Activated gamma-delta T cell (primary cell): ENCODE measurements at places on chromosomes 2 and 18.

DNA sequence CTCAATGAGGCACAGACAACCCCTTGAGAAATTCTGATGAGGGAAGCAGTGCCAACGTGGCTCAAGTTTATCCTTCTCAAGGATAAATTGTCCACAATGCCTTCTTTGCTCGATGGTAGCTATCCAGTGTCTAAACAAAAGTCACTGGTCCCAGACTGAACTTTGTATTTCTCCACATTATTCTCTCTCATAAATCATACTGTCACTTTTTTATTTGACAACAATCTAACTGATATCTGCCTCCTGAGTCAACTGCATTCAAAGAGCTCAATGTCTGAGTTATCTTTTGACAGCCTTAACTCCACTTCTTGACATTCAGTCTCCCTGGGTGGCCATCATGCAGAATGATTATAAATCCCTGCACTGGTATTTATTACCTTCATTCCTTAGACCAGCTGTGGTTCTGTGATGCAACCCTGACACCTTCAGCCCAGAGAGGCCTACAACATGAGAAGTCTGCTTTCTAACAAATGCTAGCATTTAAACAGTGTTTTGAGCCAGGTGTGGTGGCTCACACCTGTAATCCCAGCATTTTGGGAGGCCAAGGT lies 38.2 kb downstream of the IMMT start:
- no peak for DNase-seq

DNA sequence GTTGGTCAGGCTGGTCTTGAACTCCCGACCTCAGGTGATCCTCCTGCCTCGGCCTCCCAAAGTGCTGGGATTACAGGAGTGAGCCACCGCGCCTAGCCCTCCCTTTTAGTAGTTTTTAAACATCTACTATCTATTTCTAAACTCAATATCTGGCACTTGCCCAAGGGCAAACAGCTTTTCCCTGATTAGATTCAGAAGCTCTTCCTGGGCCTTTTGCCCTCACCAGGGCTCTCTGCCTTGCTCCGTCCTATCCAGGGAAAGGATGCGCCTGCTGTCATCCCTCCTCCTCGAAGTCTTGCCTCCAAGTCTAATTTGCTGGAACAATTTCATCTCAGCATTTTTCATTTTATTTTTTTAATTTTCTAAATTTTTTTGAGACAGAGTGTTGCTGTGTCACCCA lies 41.4 kb upstream of the FHOD3 start:
- no peak for DNase-seq

- DNase-seq = no peak
Observed at GRCh38 chr2:69018678-69019095, 5.7 kb downstream of the ANTXR1 start.

DNA sequence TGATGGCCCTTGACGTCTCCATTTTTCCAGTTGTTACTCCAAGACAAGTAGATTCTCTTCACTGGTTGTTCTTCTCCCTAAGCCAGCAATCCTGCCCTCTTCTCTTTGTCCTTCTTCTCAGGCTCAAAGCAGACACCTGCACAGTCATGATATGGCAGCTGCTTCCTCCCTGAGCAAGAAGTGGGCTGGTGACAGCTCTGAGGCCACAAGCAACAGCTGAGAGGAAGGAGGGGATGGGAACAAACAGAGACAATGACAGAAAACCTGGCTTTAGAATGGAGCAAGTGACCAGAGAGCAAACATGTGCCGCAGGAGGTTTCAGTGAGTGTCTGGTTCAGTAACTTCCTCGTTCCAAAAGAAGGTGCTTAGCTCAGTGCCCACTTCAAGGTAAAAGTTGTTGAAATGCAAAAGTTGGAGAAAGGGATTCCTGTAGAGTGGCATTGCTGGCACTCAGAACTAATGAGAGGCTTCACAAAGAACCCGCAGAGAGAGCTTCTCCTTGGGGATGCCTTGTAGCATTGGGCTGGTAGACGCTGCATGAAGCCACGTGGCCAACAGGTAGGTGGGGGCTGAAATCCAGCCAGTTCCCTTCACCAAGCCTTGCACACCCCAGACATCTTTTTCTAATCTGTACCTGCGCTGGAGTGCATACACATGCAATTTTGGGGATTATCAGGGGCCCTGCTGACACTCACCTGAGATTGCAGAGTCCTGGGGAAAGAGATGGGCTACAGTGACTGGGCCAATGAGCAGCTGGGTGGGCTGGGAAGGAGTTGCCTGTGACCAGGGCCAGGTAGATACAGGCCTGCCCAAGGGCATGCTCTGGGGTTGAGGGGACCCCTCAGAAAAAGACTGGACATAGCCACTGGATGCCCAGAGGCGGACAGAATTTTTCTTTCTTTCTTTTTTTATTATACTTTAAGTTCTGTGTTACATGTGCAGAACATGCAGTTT lies 153.3 kb upstream of the RAB12 start:
- DNase-seq = no peak

- no peak for DNase-seq
Observed at GRCh38 chr2:140990416-140990815, 1140.4 kb downstream of the LRP1B start.

GRCh38 chr2:10499275-10499907 lies 51.3 kb upstream of the ODC1 start:
- no peak for DNase-seq

DNA sequence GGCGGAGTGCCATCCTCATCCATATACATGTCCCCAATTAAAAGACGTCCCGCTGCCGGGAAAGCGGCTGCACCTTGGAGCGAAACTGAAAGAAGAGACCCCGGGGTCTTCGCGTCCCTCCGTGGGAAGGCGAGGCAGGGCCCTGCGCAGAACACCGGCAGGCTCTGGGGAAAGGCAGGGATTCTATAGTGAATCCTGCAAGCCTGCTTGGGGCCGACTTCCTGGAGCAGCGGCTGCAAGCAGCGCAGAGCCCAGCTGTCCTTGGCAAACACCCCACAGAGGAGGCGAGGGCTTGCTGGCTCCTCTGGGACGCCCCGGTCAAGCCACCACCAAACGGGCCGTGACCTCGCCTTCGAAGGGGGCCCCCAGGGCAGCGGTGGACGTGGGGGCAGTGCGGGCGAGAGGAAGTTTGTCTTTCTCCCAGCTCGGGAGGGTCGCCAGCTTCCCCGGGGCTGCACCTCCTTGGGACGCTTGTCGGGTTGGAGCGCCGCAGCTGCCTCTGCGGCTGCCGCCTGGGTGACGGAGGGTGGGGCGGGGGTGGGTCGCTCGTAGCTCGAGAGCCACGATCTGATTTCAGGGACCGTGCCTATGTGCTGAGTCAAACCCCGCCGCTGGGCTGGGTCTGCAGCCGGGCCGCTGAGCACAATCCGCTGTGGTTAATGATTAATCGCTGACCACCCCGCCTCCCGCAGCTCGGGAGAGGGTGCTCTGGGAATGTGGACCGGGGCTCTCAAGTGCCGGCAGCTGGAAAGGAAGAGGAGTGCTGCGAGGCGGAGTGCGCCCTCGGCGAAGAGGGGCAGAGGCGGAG lies 486 bp upstream of the GPR39 start:
- no peak for DNase-seq

DNA sequence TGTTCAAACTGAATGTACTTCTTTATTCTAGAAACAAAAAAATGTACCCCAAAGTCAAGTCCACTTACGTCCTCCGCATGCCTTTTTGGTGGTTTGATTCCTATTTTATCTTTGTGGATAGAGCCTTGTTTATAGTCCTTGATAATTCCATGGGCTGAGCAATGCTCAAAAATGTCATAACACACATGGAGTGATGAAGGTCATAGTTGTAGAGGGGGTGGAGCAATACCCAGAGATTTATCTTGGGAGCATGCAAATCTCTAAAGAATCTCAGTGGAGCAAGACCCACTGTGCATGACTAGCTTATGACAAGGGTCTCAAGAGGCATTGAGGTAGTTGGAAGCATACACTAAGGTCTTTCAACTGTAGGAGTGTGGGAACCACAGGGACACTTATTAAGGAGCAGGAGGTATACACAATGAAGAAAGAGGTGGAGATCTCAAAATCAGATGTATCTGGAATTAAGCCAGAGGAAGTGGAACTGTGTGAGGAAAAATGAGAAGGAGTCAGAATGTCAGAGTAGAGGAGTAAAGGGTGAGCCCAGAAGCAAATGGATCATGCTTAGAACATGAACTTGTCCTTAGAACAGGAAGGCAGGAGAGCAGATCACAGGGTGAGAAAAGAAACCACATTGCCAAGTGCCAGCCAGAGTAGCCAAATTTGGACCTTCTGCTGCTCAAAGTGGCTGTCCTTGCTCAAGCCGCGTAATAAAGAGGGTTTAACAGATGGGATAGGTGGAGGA lies 68.1 kb upstream of the STK39 start:
- DNase-seq = no peak

- no peak for DNase-seq
Observed at GRCh38 chr2:71882949-71883472, 264.7 kb downstream of the CYP26B1 start.

- no peak for DNase-seq
Observed at GRCh38 chr18:48030616-48031480, 100.4 kb upstream of the SMAD2 start.

DNA sequence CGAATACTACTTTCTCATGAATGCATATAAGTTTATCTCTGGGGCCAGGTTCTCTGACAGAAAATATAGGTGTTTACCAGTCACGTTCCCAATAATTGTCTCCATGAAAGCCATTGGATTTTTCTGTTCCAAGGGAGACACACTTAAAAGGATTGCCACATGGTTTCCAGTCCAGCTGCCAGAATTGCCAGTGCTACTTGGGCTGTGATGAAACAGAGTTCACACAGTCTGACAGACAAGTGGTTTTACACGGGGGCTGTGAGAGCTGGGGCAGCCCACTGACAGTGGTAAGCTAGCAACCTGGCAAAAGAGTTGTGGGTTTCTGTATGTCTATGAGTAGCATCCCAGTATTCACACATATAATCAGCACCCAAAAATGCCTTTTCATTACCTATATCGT lies 27.7 kb upstream of the ATRAID start:
- no peak for DNase-seq

DNA sequence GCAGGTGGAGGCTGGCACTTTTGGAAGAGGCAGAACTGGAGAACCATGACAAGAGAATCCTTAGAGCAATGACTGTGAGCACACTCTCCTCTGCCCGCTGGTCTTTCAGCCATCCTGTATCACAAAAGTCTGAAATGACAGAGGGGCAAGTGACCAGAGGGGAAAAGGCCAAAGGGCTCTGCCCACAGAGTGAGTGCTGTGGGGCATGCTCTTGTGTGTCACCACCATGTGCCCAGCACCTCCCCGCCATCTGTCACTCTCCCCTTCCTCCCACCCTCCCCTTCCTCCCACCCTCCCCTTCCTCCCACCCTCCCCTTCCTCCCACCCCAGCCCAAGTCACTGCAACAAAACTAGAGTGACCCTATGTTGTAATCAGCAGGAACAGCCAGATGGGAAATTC lies 31.9 kb downstream of the DAW1 start:
- no peak for DNase-seq

GRCh38 chr2:88067189-88067588 lies 436 bp upstream of the SMYD1 start:
- no peak for DNase-seq

- DNase-seq = no peak
Observed at GRCh38 chr2:209308415-209308814, 115.4 kb upstream of the MAP2 start.

- DNase-seq = no peak
Observed at GRCh38 chr18:9055185-9055584, 47.3 kb upstream of the NDUFV2 start.

DNA sequence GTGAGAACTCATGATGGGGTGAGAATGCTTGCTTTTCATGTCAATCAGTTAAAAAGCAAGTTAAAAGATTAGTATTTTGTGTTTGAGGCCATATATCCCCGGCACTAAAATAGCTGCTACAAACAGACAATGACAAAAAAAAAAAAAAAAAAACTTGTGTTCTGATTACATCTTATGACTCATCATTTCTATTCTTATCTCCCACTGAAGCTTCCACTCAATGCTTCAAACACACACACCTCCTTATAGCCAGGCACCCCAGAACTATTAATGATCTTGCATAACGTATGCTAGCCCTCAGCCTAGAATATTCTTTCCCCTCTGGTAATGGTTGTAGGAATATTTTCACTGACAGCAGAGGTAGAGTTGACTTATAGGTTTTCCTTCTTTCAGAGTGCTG lies 778.3 kb downstream of the TRIB2 start:
- DNase-seq = no peak

DNA sequence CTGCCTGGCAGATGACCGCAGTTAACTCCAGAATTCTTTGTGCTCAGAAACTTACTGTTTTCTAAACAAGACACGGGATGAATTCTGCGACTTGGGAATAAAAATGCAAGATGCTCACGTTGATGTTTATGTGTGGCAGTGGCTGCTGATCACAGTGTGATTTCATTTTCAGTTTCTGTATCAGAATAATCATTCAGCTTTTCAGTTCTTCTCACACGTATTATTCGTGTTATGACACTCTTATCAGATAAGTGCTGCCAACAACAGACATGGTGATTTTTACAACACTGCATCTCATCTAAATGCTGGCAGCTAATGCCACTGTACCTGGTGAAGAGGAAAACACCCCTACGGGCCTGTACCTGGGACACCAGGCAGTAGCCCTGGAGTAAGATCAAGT lies 272.9 kb upstream of the REV1 start:
- DNase-seq = no peak

DNA sequence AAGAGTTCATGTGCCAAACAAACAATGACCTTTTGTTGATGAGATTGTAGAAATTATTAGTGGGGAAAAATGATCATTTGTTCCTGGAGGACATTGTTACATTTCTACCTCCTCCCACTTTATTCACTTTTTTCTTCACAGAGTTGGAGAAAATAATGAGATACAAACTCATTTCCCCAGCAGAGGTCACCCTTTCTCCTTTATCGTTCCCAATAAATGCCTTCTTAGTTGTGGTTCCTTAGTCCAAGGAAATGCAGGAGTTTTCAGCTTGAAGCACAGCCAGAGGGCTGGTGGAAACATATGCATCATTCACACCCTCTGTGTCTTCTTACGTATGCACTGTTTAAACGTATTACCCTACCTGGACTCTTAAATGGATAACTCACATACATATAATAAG lies 108.8 kb downstream of the SLC4A3 start:
- DNase-seq = no peak

DNA sequence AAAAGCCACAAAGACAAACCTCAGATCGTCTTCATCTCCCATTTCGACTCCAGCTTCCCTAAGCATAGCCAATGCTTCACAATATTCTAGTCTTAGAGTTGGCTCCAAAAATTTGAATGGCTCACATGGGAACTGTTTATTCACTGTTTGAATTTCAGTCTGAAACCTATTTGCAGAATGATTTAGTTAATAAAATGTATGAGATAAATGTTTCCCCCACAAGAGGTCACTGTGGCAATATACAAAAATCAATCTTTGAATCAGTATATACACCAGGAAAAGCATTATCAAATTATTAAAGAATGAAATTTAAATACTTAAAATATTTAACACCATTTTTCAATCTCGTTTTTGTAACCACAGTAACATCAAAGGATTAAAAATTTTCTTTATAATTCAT lies 40.0 kb upstream of the MCM6 start:
- DNase-seq = no peak

DNA sequence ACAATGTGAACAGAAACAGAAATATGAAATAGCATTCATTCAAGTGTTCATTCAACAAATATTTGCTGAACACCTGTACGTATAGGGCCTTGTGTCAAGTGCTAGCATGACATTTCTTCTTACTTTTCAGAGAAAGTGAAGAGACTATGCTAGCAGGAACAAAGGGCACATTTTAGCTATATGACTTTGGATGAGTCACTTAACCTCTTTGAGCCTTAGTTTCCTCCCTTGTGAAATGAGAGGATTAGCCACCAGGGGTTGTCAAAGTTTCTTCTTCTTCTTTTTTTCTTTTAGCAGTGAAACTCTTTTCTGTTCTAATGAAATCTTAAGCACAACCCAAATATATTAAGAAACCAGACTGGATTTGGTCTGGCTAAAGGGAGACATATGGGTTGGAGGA lies 53.1 kb downstream of the FIGN start:
- no peak for DNase-seq
